ENCODE measurements at places on chromosomes 13 and 19.

DNA sequence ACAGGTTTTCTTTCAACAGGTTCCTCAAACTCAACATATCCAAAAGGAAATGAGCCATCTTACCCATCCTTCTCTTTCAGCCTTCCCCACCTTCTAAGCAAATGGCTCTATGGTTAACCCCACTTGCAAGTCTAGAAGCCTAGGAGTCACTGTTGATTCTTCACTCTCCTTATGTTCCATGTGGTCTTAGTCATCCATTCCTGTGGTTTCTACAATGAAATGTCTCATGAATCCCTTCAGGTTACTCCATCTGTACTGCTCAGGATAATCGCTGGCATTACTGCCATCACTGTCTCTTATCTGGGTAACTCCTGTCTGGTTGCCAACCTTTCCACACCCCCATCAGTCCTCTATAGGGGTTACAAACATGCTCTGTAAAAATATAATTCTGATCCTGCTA is 381.3 kb downstream of the ENOX1 start:
- no peak for DNase-seq

DNA sequence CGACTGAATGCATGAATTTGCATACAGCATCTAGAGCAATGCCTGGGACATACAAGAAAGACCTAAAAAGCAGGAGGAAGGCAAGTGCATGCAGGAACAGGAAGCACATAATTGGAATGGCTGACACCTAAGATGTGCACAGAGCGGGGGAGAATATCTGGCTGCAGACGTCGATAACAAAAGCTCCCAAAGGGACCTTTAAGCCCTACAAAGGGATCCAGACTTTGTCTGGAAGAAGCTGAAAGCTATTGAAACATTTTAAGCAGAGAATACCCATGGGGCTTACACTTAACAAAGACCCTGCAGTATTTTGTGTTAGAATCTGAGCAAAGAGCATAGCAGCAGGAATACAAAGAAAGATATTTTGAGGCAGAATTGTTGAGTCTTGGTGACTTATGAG is 107.4 kb upstream of the CLDN10 start:
- no peak for DNase-seq

- DNase-seq = no peak
Measured at GRCh38 chr13:26719356-26719945, 41.1 kb downstream of the GPR12 start.

DNA sequence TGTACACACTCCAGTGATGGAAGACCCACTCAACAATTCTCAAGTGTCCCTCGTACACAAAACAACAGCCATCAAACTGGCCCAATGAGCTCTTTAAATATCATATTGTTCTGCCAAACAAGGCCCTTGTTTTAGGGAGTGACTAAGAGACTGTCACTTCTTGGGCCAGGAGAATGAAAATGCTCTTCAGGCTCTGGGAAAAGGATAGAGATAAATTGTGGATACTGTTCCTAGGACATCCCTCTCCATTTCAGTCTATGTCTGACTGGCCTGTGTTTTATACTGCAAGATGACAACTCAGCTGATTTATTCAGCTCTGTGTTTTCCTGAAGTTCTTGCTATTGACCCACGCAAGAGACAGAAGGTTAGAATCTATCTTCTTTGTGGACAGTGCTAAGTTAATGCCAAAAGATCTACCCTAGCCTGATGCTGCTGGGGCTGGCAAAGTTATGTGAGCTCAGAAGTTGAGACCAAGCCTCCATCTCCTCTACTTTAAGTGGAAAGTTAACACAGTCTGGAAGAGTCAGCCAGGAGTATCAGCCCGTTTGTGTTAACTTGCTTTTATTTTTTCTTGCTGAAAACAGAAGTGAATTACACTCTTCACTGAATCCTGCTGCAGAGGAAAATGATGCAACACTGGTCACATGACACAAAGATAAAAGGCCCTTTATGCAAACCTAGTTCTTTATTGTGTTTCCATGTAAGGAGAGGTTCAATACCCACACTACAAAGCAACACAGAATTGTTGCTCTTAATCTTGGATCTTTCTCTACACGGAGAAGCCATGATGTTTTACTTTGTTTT is 14.6 kb downstream of the FRY start:
- DNase-seq = no peak

GRCh38 chr19:55621673-55622231 is 2.6 kb downstream of the ZNF784 start:
- no peak for DNase-seq

DNA sequence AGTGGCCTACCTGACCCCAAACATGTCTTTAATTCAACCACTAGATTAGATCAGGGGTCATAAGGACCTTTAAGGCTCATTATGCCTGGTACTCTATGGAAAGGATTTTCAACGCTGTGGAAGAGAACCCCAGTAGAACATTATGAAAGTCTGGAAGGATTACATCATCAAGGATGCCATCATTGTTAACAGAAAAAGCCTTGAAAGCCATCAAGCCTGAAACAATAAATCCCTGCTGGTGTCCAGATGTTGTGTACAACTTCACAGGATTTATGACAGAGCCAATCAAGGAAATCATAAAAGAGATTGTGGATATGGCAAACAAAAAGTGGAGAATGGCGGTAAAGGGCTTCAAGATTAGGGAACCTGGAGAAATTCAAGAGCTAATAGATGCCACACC is 59.7 kb downstream of the NAA16 start:
- DNase-seq = no peak

GRCh38 chr19:610071-610800 is 20.6 kb downstream of the HCN2 start:
- DNase-seq = no peak

GRCh38 chr13:105670179-105670990 is 865.1 kb downstream of the EFNB2 start:
- DNase-seq = no peak

DNA sequence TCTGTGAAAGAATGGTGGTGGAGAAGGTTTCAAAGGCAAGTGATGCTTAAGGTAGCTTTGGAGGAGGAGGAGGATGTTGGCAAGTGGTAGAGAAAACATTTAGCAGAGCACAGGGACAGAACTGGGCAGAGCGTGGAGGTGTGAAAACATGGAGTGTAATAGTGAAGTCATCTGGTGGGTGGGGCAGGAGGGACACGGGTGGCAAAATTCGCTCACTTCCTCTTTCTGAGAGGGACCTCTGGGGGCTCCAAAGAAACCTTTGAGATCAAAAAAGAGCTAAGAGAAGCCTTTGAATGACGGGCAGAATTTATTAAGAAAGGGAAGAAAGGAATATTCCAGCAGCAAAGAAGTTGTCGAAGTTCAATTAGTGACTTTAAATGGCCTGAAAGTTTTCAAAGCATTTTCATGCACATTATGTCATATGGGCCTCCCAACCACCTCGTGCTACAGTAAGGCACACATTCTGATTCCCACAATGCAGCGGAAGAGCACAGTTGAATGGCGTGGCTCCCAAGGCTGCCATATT is 82.8 kb downstream of the STARD13 start:
- no peak for DNase-seq

DNA sequence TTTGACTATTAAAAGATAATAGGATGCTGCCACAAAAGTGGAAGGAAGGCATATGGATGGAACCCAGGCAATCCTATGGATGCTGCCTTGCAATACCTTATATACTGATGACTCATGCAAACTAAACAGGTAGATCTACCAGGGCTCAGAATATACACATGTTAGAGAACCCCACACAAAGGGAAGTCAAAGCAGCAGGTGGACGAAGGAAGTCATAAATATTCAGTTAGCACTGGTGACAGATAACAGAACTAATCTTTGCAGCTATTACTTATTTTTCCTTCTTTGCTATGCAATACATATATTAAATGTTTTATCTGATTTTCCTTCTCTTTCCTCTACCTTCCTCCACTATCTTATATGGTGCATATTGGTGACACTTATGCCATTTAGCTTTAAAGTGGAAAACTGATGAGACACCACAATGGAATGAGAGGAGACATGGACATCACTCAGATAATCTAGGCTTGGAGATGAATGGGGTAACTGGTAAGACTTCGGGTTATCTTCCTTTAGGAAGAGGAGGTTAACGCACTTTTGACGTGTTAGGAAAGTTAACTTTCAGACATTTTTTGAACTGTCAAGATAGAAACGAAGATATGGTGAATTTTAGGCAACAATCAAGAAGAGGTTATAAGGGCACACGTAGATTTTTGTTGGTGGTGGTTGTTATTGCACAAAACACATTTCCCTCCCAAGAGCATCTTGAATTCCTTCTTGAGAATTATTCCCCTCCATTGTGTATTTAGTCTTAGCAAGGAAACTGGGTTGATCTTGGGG is 39.8 kb upstream of the MBNL2 start:
- no peak for DNase-seq

DNA sequence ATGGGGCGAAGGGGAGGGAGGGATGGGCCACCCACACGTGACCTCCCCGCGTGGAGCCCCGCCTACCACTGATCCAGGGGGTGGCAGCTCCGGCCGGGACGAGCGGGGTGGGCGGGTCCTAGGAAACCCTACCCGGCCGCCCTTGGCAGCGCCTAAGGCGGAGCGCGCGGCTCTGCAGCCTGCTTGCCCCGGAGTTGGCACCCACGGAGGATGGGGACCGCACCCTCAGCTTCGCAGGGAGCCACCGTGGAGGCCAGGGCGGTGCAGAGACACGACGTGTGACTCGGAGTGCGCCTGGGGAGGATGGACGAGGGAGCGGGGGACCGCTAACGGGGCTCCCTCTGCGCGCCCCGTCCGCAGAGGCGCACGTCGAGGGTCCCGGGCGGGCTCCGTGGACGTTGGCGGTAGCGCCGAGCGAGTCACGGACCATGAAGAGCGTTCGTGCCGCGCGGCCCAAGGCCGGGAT is at the start of gene RGS9BP:
Gene RGS9BP, plus strand, starts transcription at position 129 of the 466 bp plus-strand sequence. CDS start 416 bp downstream, outside the sequence.
- DNase-seq = no peak

- DNase-seq = no peak
Measured at GRCh38 chr19:43606569-43607229, 5.2 kb upstream of the SRRM5 start.

GRCh38 chr19:30047432-30047831 is 105.4 kb downstream of the URI1 start:
- DNase-seq = no peak

GRCh38 chr19:1238369-1239303 is 831 bp upstream of the CBARP start:
- DNase-seq = no peak

DNA sequence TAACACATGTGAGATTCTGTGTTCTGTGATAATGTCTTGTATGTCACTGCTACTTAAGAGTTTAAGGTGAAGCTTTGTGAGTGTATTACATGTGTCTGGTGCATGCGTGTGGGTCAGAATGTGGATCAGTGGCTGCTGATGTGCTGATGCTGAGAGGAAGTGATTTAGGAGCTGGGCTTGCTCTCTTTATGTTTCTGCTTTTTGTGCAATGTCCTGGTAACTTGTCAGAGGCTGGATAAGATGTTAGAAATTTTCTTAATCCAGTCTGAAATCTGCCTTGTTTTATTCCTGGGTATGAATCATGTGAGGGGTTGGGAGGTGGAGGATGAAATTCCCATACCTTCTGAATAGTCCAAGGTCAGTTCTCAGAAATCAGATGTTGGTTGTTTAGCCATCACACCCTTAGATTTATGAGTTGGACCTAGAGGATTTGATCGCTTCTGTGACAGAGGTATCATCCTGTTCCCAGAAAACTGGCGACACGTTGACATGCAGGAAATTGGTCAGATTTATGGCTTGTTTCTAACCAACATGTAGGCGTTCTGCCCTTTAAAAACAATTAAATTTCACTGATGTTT is 24.5 kb upstream of the CXCL17 start:
- no peak for DNase-seq

- DNase-seq = no peak
Measured at GRCh38 chr19:42658076-42658475, 63.4 kb upstream of the CEACAM8 start.

- DNase-seq = no peak
Measured at GRCh38 chr13:70253834-70254233, 145.6 kb upstream of the KLHL1 start.

DNA sequence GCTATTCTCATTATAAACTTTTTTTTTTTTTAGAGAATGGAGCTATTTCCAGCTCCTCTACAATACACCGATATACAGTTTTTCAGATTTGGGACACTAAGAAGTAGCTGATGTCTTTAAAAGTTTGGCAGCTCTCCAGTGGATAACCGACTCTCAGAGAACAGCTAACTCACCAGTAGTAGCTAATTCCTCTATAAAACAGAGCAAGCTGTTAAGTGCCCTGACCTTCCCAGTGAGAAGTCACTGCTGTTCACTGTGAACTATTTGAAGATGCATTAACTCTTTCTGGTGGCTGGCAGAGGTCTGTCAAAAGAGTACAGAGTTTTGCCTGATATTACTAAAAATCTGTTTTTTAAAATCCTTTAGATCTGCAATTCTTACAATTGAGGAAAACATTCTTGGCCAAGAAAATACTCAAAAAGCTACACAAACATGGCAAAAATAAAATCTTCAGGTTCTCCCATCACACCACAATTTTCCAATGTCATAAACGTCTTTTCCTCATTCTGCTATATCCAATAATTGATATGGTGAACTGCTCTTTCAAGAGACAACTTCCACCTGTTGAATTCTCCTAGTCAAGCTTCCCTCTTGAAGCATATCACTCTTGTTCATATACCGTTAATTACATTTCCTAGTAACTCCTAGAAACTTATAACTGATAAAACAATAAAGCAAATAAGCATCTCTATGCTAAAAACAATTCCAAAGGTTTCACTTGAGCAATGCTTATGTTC is 44.2 kb downstream of the TBC1D4 start:
- no peak for DNase-seq

- peak; percentile 99 for DNase-seq
Measured at GRCh38 chr19:13880059-13881043, 3.4 kb downstream of the NANOS3 start.

DNA sequence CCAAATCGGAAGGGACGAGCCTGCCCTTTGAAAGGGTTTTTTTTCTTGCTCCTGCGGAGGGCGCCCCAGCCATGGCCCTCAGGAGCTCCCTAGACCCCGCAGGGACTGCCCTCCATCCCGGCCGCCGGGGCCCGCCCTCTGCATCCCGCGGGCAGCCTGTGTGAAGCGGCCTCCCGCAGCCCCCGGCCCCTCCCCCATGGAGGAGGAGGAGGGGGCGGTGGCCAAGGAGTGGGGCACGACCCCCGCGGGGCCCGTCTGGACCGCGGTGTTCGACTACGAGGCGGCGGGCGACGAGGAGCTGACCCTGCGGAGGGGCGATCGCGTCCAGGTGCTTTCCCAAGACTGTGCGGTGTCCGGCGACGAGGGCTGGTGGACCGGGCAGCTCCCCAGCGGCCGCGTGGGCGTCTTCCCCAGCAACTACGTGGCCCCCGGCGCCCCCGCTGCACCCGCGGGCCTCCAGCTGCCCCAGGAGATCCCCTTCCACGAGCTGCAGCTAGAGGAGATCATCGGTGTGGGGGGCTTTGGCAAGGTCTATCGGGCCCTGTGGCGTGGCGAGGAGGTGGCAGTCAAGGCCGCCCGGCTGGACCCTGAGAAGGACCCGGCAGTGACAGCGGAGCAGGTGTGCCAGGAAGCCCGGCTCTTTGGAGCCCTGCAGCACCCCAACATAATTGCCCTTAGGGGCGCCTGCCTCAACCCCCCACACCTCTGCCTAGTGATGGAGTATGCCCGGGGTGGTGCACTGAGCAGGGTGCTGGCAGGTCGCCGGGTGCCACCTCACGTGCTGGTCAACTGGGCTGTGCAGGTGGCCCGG is 815 bp downstream of the MAP3K10 start:
- no peak for DNase-seq
